ENCODE measurements at places on chromosomes 12 and 14.

- H3K27ac ChIP-seq = no peak overlapping the region
- H3K4me3 ChIP-seq = peak overlapping the region; percentile 84
- no peaks in the 10 kb centered on the region for H3K4me1 ChIP-seq
- H3K36me3 ChIP-seq = no peaks in the 10 kb centered on the region
- H3K27me3 ChIP-seq = no peaks in the 10 kb centered on the region
Observed at GRCh38 chr12:25960143-25960542, 1.7 kb downstream of the RASSF8 start.

DNA sequence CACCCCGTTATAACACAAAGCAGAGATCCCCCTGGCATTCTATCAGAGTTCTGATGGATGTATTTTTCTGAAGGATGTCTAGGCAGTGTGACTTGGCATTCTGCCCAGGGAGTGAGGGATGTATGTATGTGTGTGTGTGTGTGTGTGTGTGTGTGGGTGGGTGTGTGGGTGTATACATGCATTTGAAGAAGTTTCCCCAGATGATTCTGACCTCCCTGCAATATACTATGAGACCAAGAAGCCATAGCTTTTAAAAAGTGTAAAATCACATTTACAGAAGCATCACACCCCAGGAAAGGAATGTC lies 59.7 kb upstream of the NAP1L1 start:
- H3K4me3 ChIP-seq = no peak overlapping the region
- no peaks in the 10 kb centered on the region for H3K27me3 ChIP-seq
- no peaks in the 10 kb centered on the region for H3K36me3 ChIP-seq
- H3K27ac ChIP-seq = no peak overlapping the region
- no peak for DNase-seq

GRCh38 chr12:132578826-132579225 lies 31.6 kb downstream of the LRCOL1 start:
- no peaks in the 10 kb centered on the region for H3K4me1 ChIP-seq
- no peak overlapping the region for H3K27ac ChIP-seq
- H3K27me3 ChIP-seq = no peaks in the 10 kb centered on the region
- no peaks in the 10 kb centered on the region for H3K36me3 ChIP-seq
- no peak for DNase-seq

DNA sequence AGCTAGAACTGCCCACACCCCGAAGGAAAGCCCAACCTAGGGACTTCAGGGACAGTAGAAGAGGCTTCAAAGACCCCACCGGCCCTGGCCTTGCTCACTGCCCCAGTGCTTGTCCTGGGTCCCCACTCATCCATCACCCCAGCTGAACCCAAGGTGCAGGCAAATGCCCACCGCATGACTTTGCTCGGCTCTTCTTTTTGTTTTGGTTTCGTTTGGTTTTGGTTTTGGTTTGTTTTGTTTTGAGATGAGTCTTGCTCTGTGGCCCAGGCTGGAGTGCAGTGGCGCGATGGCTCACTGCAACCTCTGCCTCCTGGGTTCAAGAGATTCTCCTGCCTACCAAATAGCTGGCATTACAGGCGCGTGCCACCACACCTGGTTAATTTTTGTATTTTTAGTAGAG lies 9.0 kb downstream of the CCDC85C start:
- no peaks in the 10 kb centered on the region for H3K27me3 ChIP-seq
- no peaks in the 10 kb centered on the region for H3K36me3 ChIP-seq
- H3K4me1 ChIP-seq = no peaks in the 10 kb centered on the region
- H3K27ac ChIP-seq = no peak overlapping the region
- no peak for DNase-seq
- H3K4me3 ChIP-seq = no peak overlapping the region

DNA sequence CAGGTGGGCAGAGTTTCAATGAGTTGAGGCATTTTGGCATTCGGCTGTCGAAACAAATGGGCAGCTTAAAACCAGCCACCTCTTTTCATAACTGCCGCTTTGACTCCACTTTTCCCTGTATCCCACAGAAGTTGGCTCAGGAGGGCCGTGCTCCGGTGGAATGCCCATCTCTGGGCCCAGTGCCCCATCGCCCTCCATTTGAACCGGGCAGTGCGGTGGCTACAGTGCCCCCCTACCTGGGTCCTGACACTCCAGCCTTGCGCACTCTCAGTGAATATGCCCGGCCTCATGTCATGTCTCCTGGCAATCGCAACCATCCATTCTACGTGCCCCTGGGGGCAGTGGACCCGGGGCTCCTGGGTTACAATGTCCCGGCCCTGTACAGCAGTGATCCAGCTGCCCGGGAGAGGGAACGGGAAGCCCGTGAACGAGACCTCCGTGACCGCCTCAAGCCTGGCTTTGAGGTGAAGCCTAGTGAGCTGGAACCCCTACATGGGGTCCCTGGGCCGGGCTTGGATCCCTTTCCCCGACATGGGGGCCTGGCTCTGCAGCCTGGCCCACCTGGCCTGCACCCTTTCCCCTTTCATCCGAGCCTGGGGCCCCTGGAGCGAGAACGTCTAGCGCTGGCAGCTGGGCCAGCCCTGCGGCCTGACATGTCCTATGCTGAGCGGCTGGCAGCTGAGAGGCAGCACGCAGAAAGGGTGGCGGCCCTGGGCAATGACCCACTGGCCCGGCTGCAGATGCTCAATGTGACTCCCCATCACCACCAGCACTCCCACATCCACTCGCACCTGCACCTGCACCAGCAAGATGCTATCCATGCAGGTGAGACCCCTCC lies 5.0 kb upstream of the RNU7-1 start:
- H3K4me1 ChIP-seq = no peaks in the 10 kb centered on the region
- no peak overlapping the region for H3K4me3 ChIP-seq
- H3K36me3 ChIP-seq = peaks cover 8% of the 10 kb centered on the region
- H3K27ac ChIP-seq = no peak overlapping the region
- no peaks in the 10 kb centered on the region for H3K27me3 ChIP-seq
